ENCODE measurements at places on chromosomes 4 and X.
A peak's percentile ranks its signal among the peaks of the same experiment; 100 is the strongest.

- DNase-seq, result no peak
Measured at GRCh38 chr4:4560642-4561041, 18.8 kb upstream of the STX18 start.

DNA sequence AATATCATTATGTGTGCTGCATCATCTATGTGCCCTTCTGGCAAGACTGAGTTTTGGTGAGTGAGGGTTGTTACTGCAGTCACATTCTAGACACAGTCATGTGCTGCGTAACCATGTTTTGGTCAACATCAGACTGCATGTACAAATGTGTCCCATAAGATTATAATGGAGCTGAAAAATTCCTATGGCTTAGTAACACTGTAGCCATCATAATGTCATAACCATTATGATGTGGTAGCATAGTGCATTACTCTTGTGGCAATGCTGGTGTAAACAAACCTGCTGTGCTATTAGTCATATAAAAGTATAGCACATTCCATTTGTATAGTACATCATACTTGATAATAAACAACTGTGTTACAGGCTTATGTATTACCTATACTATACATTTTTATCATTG is 198.1 kb upstream of the NUDT6 start:
- no peak for DNase-seq

- no peak for DNase-seq
Measured at GRCh38 chr4:181608181-181608580, 635.0 kb upstream of the TENM3 start.

- peak; percentile 69 for DNase-seq
Measured at GRCh38 chrX:22686138-22686541, 313.6 kb upstream of the DDX53 start.

- DNase-seq, result peak; percentile 10
Measured at GRCh38 chrX:12901486-12901885, 4.9 kb upstream of the TLR8 start.

DNA sequence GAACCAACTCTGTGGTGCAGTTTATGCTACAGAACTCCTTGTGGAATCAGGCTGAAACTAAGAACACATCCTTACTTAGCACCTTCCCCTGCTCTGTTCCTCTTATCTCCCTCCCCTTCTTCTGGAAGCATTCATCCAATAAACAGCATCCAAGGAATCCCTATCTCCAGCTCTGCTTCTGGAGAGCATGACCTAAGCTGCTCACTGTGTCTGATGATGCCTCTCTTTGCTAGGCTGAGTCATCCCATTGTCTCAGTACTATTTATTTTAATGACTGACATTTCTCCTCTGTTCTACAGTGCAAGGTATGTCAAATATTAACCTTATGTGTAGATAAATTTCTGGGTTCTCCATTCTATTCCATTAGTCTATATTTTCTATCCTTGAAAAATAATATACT is 71.2 kb downstream of the BEND2 start:
- DNase-seq, result no peak

GRCh38 chrX:121782544-121782943 is 735.1 kb downstream of the GLUD2 start:
- DNase-seq, result no peak

DNA sequence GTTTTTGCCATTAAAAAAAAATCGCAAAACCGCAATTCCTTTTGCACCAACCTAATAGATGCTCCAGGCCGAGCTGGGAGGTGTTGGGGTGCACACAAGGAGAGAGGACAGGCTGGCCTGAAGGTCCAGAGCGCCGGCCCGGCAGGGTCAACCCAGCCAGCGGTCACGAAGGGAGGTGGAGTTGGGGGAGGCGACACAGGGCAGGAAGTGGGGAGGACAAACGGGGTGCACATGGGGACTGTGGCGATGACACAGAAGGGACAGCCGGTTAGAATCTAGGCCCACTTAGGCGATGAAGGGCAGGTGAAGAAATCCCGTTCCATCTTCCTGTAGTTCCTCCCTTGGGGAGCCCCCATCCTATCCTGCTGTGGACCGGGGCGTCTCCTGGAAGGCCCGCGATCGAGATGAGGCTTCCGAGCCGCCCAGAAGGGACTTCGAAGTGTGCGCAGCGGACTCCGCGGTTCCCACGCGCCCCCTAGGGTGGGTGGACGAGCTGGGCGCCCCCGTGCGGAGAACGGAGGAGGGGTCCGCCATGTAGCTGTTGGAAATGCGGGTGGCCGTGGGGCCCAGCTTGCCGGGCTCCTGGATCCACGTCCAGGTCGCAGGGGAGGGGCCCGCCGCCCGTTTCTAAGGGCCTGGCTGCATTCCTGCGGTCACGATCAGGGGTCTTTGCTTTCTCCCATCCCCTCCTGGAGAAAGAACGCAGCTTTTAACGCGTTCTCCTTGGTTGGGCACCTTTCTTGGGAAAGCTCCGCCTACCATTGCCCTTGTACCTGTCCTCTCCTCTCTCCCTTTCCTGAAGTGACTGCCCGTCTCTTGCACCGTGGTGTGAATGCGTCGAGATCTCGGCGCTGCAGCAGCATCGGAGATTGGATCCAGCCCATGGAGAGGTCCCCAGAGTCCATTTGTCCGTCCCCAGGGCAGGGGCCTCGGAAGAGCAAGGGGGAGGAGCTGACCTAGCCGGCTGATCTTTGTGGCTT is 17.0 kb upstream of the HPF1 start:
- no peak for DNase-seq

DNA sequence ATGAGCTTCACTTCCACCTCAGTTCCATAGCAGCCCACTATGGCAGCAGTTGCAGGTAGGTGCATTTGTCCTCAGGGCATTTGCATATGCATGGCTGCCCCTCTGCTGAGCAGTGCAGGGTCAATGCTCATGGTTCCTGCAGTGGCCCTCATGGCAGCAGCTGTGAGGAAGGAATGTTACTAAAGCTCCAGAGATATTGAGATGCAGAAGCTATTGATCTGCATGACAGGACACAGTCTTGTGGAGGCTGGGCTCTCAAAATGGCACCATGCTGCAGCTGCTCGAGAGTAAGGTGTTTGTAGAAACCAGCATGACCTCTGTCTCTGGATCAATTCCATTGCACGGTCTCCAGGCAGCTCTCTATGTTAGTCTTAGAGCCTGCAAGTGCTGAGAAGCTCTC is 179.2 kb upstream of the PCDH18 start:
- no peak for DNase-seq

- DNase-seq, result peak; percentile 64
Measured at GRCh38 chrX:12686331-12686730, 104.9 kb upstream of the PRPS2 start.

- DNase-seq, result no peak
Measured at GRCh38 chrX:17500145-17500579, 125.2 kb downstream of the NHS start.

DNA sequence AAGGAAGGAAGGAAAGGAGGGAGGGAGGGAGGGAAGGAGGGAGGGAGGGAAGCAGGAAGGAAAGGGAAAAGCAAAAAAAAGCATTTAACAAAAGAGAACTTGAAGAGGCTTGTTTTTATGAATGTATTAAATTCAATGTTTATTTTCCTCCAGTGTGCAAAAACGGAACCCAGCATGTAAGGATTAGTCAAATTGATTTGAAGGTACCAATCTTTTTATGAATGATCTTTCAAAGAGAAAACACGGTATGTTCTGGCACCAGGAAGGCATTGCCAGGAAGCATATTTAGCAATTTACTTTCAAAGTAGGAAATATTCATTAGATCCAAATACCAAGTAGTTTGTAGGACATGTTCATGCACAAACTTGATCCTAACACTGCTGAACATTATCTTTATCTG is 453.6 kb downstream of the PDGFC start:
- no peak for DNase-seq

DNA sequence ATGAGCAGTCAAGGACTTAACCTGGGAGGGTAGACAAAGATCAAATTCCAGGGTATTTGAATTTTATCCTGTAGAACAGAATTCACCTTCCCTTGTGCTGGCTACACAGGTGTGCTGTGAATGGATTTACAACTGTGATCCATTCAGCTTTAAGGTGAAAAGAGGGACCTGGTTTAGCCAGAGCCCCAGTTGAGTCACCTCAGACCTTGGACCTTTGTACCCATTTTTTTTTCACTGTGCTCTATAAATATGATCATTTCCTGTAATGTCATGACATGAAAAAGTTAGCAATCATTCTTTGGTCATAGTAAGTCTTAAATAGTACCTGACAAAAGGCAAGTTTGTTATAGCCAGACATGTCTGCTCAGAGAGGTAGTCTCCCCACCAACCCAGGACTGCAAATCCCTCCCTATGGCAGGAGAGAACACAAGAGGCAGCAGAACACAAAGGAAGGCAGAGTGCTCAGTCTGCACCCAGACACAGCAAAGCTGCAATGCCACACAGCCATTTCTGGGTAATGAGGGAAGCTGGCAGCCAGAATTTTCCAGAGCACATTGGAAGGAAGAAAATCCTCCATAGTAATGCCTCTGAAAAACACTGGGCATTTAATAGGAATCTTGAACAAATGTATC is 77.9 kb downstream of the CXXC4 start:
- DNase-seq, result no peak

DNA sequence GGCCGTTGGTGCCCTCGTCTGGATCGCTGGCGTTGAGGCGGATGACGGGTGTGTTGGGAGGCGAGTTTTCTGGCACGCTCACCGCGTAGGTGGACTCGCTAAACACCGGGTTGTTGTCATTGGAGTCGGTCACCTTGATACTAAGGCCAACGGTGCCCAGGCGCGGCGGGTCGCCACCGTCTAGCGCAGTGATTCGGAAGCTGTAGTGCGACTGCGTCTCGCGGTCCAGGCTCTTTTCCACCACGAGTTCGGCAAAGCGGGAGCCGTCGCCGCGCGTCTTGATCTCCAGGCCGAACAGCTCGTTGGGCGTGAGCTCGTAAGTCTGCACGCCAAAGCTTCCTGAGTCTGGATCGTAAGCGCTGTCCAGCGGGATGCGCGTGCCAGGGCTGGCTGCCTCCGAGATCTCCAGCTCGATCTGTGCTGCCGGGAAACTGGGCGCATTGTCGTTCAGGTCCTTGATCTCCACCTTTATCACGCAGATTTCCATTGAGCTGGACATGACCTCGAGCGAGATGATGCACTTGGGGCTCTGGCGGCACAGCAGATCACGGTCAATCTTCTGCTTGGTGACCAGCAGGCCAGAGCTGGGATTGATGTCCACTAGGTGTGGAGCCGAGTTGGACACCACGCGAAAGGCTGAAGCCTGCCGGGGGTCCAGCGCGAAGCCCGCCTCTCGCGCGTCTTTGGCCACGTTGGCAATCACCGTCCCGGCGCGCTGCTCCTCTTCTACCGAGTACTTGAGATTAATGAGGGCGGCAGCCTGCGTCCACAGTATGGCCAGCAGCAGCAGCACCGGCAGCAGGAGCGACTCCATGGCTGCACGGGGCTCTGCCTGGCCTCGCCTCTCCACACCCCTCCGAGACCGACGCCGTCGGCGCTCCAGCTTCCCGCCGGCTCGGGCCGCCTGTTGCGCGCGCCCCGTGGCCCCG is 2.0 kb downstream of the PCDH19 start:
- DNase-seq, result no peak

GRCh38 chrX:112513154-112513553 is 166.6 kb downstream of the LHFPL1 start:
- no peak for DNase-seq

GRCh38 chr4:169385376-169385775 is 114.6 kb upstream of the SH3RF1 start:
- DNase-seq, result no peak

GRCh38 chr4:6489927-6490326 is 17.5 kb upstream of the PPP2R2C start:
- no peak for DNase-seq

DNA sequence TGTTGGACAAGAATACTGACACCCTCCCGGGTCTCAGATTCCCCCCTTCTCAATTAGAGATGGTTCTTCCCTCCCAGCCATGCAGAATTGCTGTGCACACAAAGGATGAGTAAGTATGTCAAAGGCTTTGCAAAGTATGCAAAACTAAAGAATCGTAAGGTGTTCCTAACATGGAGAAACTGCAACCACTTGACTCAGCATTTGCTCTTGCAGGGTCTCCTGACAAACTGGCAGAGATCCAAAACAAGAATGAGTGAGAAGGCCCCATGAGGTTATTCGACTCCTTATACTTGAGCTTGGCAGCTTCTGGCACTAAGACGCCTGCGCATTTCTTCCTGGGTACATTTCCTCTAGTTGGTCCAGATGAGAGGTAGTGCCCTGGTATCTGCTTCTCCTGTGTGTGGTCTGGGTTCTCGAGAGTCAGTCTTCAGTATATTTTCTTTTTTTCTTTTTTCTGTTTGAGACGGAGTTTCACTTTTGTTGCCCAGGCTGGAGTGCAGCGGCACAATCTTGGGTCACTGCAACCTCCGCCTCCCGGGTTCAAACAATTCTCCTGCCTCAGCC is 8.2 kb downstream of the FAM184B start:
- no peak for DNase-seq

- DNase-seq, result no peak
Measured at GRCh38 chr4:8384397-8385060, 56.0 kb downstream of the ACOX3 start.

- DNase-seq, result no peak
Measured at GRCh38 chr4:113325876-113326615, 276.6 kb downstream of the ANK2 start.

- no peak for DNase-seq
Measured at GRCh38 chr4:111028795-111029194, 405.9 kb upstream of the PITX2 start.

DNA sequence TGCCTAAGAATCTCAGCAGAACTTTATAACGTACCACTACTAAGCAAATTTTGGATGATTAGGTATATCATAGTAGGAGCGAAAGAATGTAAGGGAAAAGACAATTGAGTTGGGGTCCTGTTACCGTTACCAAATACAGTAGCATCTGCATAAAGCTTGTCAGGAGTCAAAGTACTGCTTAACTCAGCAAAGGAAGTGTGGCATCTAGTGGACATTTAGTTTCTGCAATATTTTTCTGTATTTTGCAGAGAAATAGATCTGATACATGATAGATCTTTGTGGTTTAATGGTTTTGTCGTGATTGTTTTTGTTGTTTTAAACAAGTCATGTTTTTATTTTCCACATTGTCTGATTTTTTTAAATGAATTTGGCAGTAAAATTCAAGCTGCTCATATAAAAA is 81.0 kb upstream of the SMARCAD1 start:
- no peak for DNase-seq

DNA sequence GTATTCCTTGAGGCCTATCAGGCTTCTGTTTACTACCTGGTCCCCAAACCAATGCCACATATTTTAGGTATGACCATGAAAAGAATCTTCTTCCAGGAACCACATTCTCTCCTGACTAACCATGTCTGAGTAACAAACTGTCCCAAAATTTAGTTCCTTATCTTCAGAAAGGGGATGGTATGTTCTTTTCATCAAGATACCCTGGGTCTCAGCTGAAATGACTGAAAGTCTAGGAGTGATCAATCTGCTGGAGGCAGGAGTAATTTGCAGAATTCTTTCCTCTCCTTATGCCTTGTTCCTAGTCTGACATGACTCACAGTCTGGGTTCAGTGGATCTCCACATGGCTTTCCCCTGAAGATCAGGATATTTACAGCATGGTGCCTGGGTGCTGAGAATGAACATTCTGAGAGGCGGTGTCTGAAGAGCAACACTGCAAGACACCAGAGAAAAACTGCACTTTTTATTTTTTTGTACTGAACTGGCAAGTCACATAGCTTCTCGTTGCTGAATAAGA is 665.5 kb downstream of the TLL1 start:
- no peak for DNase-seq

- DNase-seq, result no peak
Measured at GRCh38 chrX:23373129-23373804, 38.6 kb downstream of the PTCHD1 start.

- DNase-seq, result no peak
Measured at GRCh38 chr4:75909405-75909804, 7.2 kb upstream of the PPEF2 start.

GRCh38 chr4:92885632-92886031 is 581.9 kb downstream of the GRID2 start:
- no peak for DNase-seq

Measured in NCI-H1417 (cell line).